IMR-90 (cell line): ENCODE measurements at places on chromosomes 7 and 10. TPM values are rescaled to one million over a fixed set of nuclear protein-coding genes. Genes with fewer than 3 reads are reported as not detected.

CTTNBP2 gene
- 11.3 and 11.4 TPM in 2 replicates for total RNA-seq

ARF5 gene
- total RNA-seq: 113 and 128 TPM in 2 replicates

FAM25G gene
- total RNA-seq: not detected in 2 replicates

DNA sequence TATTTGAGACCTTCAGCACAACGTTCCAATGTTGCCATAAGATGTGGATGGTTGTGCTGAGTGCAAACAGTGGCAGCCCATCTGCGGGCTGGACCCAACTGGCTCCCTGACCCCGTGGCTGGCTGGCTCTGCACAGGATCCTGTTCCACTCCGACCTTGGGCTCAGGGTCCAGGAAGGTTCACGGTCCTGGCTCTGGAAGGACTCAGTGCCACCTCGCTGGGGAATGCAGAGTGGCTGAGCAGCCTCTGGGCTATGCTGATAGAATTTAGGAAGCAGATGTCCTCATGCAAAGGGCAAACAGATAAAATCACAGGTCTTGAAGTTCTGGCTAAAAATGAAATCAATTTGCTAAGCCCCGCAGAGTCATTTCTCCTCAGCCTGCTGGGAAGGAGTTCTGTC is 171.6 kb downstream of the PIP4K2A start:
- no peak for DNase-seq

- no peak for DNase-seq
Observed at GRCh38 chr7:103996639-103997038, 7.2 kb upstream of the RELN start.

GRCh38 chr7:158111906-158112570 is 475.6 kb downstream of the PTPRN2 start:
- DNase-seq: no peak

DNA sequence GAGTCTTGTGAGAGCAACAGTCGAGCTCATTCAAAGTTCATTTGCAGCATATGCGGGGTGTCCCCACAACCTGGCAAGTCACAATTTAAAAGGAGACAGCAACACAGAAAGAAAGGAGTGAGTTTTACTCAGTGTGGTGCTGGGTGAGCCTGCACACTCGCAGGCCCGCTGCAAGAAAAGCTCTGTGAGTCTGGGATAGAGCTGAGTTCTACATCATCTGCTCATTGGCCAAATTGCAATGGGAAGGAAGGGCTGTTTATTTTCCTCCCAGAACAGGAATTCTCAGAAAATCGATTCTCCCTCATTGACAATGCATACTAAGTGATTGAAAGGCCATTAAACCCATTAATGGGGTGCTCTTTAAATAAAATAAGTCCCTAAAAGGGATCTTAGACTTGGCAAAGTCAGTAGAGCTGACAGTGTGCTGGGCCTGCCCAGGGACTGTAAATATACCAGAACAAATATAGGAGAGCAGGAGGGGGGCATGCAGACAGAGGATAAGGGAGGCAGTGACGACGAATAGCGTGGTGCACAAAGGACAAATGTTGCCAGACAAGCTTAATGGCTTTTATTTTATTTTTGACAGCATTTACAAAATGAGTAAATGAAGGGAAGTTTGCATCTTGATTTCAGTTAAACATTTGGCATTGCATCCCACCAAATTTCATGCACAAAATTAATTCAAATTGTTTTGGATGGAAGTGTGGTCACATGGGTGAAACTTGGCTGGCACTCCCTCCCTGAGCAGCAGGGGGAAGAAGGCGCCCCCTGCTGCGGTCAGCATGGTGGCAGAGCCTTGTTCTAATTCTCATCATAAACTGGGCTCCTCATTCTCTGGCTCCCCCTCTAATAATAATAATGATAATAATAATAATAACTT is 215.7 kb downstream of the SNX10 start:
- DNase-seq: no peak

DNA sequence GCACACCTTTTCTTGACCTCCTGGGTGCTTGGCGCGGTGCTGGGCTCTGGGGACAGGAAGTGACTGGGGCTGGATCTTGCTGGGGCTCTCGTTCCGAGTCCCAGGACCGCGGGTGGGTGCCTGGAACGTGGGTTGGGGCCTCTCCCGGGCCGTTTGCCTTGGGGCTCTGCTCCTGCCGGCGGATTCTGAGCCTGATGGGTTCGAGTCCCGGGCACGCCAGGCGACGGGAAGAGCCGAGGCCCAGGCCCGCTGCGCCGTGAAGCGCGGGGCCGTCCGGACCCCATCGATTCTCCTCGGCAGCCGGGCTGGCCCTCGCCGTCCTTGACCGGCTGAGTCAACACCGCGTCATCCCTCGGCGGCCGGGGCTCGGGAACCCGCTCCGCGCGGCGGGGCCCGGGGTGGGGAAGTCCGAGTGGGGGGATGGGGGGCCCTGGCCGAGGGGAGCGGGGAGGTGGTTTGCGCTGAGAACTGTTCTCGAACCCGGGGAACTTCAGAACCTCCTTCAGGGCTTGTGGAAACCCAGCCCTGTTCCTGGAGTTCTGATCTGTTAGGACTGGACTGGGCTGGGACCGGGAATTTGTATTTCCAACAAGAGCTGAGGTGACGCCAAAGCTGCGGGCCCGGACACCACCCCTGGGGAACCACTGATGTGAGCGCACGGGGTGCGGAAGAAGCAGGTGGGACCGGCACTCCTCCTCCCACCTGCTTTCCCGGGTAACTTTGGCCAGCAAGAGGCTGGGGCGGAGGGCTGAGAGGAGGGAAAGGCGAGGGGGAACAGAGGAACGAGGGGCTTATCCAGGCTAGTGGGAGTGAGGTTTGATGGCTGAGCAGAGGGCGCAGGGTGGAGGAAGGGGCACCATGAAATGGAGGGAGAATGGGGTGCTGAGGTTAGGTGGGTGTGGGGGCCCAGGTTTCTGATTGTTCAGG is 6.2 kb downstream of the HHEX start:
- DNase-seq: peak; percentile 70

- no peak for DNase-seq
Observed at GRCh38 chr7:35263396-35263795, 9.5 kb upstream of the TBX20 start.

DNA sequence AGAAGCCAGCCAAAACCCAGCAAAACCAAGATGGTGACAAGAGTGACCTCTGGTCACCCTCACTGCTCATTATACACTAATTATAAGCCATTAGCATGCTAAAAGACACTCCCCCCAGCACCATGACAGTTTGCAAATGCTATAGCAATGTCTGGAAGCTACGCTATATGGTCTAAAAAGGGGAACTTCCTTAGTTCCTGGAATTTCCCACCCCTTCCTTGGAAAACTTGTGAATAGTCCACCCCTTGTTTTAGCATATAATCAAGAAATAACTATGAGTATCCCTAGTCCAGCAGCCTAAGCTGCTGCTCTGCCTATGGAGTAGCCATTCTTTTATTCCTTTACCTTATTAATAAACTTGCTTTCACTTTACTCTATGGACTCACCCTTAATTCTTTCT is 16.0 kb downstream of the CASP7 start:
- no peak for DNase-seq

- no peak for DNase-seq
Observed at GRCh38 chr7:89308535-89308934, 513.0 kb upstream of the TEX47 start.

DNA sequence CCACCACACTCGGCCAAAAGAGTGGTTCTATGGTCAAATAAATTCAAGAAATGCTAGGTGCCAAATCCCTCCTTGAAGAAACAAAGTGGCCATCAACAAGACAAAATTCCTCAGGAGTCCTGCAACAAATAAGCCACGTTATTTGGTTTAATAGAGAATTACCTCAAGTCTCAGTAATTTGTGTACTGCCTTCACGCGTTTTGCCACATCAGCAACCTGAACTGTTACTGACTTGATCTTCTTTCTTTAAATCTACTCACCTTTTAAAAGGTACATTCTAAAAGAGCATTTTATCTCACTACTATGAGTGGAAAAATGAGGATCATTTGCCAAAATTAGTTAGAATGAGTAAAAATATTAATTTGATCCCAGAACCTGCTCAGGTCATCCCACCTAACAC is 34.6 kb upstream of the LCOR start:
- DNase-seq: no peak

DNA sequence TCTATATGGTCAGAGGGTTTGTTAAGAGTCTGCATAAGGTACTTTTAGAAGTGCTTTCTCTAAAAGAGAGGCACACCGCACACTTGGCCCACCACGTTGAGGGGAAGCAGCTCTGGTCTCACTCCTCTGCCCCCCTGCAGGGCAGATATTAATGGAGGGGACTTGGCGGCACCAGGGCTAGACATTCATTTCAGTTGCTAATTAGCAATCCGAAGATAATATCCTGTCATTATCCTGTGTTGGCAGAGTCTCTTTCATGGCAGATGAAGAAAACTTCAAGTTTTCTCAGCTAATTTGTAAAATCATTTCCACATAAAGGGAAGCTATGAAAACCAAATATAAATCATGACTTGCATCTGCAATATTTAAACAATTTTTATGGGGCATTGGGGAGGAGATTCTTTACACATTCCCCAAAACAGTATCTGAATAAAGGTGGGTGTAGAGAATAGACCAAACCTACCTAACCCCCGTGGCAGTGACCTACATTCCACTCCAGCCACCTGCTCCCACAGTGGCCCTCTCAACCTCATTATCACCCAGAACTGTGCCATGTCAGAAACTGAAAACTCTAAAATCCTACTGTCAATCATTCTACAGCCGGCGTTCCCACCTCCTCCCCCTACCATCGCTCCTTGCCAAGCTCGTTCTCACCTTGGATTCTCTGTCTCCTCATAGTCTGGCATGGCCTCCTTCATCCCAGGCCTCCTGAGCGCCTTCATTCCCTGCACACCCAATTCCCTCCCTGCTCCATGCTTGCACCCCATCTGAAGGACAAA is 54.1 kb upstream of the STK17A start:
- no peak for DNase-seq

GRCh38 chr7:150446288-150446938 is 4.0 kb upstream of the GIMAP8 start:
- DNase-seq: no peak

DNA sequence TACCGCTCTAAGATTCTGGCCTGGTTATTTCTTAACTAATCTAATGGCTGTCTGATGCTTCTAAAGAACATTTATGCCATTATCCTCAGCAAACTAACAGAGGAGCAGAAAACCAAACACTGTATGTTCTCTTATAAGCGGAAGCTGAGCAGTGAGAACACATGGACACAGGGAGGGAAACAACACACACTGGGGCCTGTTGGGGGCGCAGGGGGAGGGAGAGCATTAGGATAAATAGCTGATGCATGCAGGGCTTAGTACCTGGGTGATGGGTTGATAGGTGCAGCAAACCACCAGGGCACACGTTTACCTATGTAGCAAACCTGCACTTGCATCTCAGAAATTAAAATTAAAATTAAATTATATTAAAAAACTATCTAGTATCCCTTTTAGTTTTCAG is 853.5 kb downstream of the GATA3 start:
- no peak for DNase-seq

DNA sequence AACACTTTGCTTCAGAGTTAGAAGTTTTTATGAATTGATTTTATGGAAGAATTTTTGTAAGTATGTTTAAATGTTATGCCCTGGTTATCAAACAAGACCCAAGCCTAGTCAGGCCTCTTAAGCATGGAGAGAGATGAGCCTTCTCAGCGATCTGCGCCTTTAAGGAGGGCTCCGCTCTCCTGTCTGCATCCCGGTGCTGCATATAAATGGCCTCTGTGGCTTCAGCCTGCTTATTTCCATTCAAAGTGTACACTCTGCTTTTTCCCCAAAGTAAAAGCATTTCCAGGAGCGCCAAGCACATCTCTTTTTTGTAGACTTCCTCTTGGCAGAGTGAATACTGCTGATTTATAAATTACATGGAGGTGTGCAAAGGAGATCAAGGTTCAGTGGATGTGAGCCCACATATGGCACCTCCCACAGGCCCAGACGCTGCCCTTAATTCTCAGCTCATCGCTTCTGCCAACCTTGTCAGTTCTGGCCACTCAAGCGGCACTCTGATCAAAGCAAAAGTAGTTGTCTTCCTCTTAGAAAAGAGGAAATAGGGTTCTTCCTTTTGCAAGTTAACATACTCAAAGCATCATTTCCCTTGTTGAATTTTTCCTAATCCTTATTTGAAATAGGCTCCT is 70.0 kb upstream of the SFMBT2 start:
- no peak for DNase-seq

- DNase-seq: peak; percentile 78
Observed at GRCh38 chr10:88923520-88923919, 29.1 kb downstream of the ACTA2 start.

DNA sequence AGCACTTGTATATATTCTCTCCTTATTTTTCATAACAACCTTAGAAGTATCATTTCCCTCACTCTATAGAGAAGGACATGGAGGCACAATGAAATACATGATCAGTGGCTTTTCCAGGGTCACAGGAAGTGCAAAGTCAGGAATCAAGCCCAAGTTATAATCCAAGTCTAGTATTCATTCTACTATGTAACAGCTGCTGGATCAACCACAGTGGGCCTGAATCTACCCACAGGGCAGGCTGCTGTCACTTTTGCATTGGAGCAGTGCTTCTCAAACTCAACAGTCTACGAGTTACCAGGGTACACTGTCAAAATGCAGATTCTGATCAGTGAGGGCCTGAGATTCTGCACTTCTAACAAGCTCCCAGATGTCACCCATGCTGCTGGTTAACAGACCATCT is 18.3 kb downstream of the ZDHHC16 start:
- DNase-seq: no peak

DNA sequence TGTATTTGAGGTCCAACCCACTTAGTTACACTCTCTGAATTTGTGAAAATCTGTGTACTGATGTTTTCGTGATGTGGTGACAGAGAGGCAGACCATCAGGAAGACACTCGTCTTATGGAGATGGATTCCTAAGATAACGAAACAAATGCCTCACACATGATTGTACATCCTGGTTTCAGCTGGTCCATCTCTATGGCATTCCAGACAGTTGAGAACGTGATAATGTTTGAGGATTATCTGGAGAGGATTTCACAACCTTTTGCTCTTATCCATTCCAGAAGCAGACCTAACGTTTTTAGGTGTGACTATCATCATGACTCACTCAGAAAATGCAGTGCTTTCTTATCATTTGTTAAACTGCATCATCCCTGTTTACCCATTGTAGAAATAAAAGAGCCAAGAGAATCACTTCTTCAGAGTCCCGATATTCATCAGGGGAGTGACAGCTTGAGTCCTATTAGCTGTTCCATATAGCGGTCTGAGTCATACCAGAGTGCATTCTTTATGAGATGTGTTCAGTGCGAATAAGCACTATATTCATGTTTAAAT is 74.5 kb downstream of the BMPER start:
- peak; percentile 99 for DNase-seq

DNA sequence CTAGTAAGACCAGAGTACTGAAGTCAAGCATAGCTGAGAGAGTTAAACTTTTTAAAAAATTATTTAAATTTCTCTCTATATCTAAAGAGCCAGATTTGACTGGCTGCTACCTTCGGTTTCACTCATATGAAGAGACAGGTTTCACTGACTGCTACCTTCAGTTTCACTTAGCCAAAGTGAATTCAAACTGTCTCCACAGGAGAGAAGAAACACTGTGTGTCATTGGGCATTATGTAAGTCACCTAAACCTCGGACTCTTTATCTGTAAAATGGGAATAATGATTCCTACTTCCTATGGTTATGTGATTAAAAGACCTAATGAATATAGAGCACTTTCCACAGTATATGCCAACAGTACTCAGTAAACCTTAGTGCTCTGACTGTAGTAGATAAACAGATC is 41.6 kb upstream of the MET start:
- DNase-seq: no peak

GRCh38 chr10:30581779-30582380 is 47.7 kb downstream of the LYZL2 start:
- peak; percentile 54 for DNase-seq

GRCh38 chr7:132097550-132098134 is 478.6 kb downstream of the PLXNA4 start:
- no peak for DNase-seq

- no peak for DNase-seq
Observed at GRCh38 chr7:101884671-101885596, 67.5 kb downstream of the CUX1 start.
